MM.1S (cell line): ENCODE measurements at places on chromosomes 2 and 18.
A peak's percentile ranks its signal among the peaks of the same experiment; 100 is the strongest.

DNA sequence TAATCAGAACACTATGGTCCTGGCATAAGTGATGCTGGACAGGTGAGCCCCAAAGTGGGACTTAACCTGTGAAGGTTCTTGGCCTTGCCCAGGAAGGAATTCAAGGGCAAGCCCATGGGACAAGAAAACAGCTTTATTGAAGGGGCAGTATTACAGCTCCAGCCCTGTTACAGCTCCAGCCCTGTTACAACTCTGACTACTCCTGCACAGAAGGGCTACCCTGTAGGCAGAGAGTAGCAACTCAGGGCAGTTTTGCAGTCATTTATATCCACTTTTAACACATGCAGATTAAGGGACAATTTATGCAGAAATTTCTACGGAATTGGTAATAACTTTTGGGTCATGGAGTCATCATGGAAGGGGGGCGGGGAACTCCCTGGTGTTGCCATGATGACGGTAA, 15.7 kb downstream of the IL37 start:
- H3K4me3 ChIP-seq: no peak overlapping the region
- H3K27ac ChIP-seq: no peak overlapping the region
- no peaks in the 10 kb centered on the region for H3K4me1 ChIP-seq
- no peaks in the 10 kb centered on the region for H3K36me3 ChIP-seq
- no peaks in the 10 kb centered on the region for H3K27me3 ChIP-seq

- H3K4me3 ChIP-seq: no peak overlapping the region
- no peak overlapping the region for H3K27ac ChIP-seq
- no peaks in the 10 kb centered on the region for H3K27me3 ChIP-seq
- no peaks in the 10 kb centered on the region for H3K36me3 ChIP-seq
These were observed 27.7 kb downstream of the SERPINB8 start for GRCh38 chr18:63997606-63998005.

GRCh38 chr2:32627441-32627813, 423 bp upstream of the TTC27 start:
- DNase-seq: peak; percentile 7
- no peaks in the 10 kb centered on the region for H3K27me3 ChIP-seq
- peak overlapping the region; percentile 94 for H3K4me3 ChIP-seq
- H3K36me3 ChIP-seq: no peaks in the 10 kb centered on the region
- peak overlapping the region; percentile 18; the same call in 1 of the 2 replicates for H3K27ac ChIP-seq
- no peaks in the 10 kb centered on the region for H3K4me1 ChIP-seq

GRCh38 chr2:4455486-4456155, 752.2 kb downstream of the DCDC2C start:
- DNase-seq: no peak
- H3K4me3 ChIP-seq: no peak overlapping the region
- no peaks in the 10 kb centered on the region for H3K36me3 ChIP-seq

- no peak overlapping the region for H3K4me3 ChIP-seq
- no peaks in the 10 kb centered on the region for H3K4me1 ChIP-seq
- no peak overlapping the region for H3K27ac ChIP-seq
- H3K27me3 ChIP-seq: no peaks in the 10 kb centered on the region
- no peak for DNase-seq
These were observed 629.7 kb upstream of the SETBP1 start for GRCh38 chr18:44051026-44051425.

DNA sequence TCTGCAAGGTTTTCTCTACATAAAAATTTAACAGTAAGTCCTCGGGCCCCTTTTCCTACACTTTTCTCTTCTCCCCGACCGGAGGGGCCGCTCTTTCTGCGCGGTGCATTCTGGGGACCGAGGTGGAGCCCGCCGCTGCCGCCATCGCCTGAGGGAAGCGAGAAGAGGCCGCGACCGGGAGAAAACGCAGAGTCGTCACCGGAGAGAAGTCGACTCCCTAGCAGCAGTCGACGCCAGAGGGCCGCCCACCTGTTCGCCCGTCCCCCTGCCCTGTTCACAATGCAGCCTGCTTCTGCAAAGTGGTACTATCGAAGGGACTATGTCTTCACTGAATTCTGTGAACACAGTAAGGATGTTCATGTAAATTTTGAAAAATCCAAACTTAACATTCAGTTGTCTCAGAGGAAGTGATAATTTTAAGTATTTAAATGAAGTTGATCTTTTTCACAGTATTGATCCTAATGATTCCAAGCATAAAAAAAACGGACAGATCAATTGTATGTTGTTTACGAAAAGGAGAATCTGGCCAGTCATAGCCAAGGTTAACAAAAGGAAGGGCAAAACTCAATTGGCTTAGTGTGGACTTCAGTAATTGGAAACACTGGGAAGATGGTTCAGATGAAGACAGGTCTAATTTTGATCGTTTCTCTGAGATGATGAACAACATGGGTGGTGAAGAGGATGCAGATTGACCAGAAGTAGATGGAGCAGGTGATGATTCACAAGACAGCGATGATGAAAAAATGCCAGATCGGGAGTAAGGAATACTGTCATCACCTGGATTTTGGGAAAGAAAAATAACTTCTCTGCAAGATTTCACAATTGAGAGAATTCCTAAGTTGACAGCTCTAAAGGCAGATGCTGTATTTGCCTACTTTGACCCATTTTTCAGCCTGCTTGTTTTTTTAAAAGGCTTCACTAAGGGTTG, 55.8 kb downstream of the ASXL2 start:
- no peak for DNase-seq
- no peak overlapping the region for H3K4me3 ChIP-seq
- H3K27me3 ChIP-seq: no peaks in the 10 kb centered on the region
- H3K36me3 ChIP-seq: no peaks in the 10 kb centered on the region

DNA sequence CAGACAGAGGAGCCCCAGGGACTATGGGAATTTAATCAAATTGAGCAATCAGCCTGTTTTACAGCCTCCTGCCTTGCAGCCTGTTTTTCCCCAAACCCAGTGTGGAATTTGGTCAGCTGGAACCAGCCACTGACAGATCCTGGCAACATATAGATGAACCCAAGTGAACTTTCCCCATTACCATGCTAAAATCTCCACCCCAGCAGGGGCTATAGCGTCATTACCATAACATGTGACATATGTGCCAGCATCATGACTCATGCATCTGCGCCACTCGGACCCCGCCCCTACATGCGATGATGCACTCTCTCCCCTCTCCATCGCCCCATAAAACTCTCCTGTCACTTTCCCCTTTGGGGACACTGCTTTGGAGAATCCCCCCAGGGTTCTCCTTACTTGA, 17.3 kb upstream of the FEZ2 start:
- no peak overlapping the region for H3K4me3 ChIP-seq
- H3K36me3 ChIP-seq: no peaks in the 10 kb centered on the region
- H3K4me1 ChIP-seq: no peaks in the 10 kb centered on the region
- no peak overlapping the region for H3K27ac ChIP-seq
- no peak for DNase-seq
- no peaks in the 10 kb centered on the region for H3K27me3 ChIP-seq

GRCh38 chr2:58730764-58731487, 489.8 kb upstream of the FANCL start:
- DNase-seq: no peak
- H3K36me3 ChIP-seq: no peaks in the 10 kb centered on the region
- H3K4me1 ChIP-seq: no peaks in the 10 kb centered on the region
- no peak overlapping the region for H3K4me3 ChIP-seq

DNA sequence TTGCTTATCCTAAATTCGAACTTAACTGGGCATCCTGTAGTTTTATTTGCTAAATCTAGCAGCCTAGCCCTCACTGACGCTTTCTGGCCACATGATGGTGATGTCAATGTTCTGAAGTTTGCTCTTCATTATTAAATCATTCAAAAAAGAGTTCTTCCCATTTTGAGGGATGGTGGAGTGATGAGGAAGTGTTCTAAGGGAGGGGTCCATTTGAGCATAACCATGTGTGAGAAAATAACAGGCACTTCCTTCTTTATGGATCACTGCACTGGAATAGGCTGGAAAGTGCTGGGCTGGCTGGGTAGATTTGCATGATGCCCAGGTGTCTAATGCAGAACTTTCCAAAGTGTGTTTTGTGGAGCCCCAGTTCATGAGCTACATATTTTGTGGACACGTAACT, 74.2 kb downstream of the TNFRSF11A start:
- no peaks in the 10 kb centered on the region for H3K36me3 ChIP-seq
- DNase-seq: no peak
- H3K27me3 ChIP-seq: no peaks in the 10 kb centered on the region
- H3K27ac ChIP-seq: no peak overlapping the region
- no peak overlapping the region for H3K4me3 ChIP-seq
- no peaks in the 10 kb centered on the region for H3K4me1 ChIP-seq

- H3K36me3 ChIP-seq: no peaks in the 10 kb centered on the region
- H3K4me1 ChIP-seq: no peaks in the 10 kb centered on the region
- no peaks in the 10 kb centered on the region for H3K27me3 ChIP-seq
- no peak for DNase-seq
- H3K4me3 ChIP-seq: no peak overlapping the region
These were observed 59.8 kb downstream of the SNTG2 start for GRCh38 chr2:1010415-1010930.

- no peak for DNase-seq
- no peaks in the 10 kb centered on the region for H3K36me3 ChIP-seq
- H3K27ac ChIP-seq: no peak overlapping the region
- no peak overlapping the region for H3K4me3 ChIP-seq
- peaks cover 4% of the 10 kb centered on the region; the same call in 1 of the 2 replicates for H3K4me1 ChIP-seq
These were observed 62.5 kb upstream of the RAPGEF4 start for GRCh38 chr2:172673056-172673683.

DNA sequence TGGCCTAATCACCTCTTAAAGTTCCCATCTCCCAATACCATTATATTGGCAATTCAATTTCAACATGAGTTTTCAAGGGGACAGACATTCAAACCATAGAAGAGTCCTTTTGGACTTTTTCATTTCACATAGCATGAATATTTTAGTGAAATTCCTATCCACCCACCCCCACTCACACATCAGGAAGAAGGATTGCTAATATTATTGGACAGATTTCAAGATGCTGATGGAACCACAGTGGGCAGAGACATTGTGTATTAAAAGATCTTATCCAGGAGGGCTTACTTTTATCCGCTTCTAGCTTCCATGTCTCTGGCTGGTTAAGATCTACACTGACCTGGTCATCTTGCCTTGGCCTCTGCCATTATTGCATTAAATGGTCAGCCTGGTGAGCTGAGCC, 297.4 kb upstream of the ACVR2A start:
- no peaks in the 10 kb centered on the region for H3K36me3 ChIP-seq
- H3K27ac ChIP-seq: no peak overlapping the region
- H3K4me3 ChIP-seq: no peak overlapping the region
- no peak for DNase-seq
- H3K27me3 ChIP-seq: no peaks in the 10 kb centered on the region

DNA sequence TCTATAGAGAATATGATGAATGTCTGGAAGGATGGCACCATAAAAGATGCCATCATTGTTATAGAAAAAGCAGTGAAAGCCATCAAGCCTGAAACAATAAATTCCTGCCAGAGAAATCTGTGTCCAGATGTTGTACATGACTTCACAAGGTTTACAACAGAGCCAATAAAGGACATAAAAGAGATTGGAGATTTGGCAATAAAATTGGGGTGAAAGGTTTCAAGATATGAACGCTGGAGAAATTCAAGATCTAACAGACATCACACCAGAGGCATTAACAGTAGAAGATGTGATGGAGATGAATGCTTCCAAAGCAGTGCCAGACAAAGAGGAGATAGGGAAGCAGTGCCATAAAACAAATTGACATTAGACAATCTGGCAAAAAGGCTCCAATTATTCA, 518.8 kb upstream of the ACVR2A start:
- no peak for DNase-seq
- no peaks in the 10 kb centered on the region for H3K36me3 ChIP-seq
- H3K4me3 ChIP-seq: no peak overlapping the region
- H3K27ac ChIP-seq: no peak overlapping the region
- peaks cover 7% of the 10 kb centered on the region for H3K4me1 ChIP-seq

GRCh38 chr2:75666911-75667310, 20.3 kb downstream of the MRPL19 start:
- no peaks in the 10 kb centered on the region for H3K27me3 ChIP-seq
- no peak for DNase-seq
- H3K36me3 ChIP-seq: 0 out of 2 replicates have a peak, but pooled peaks cover 1% of the 10 kb centered on the region
- H3K4me3 ChIP-seq: no peak overlapping the region
- H3K27ac ChIP-seq: no peak overlapping the region
- H3K4me1 ChIP-seq: no peaks in the 10 kb centered on the region

DNA sequence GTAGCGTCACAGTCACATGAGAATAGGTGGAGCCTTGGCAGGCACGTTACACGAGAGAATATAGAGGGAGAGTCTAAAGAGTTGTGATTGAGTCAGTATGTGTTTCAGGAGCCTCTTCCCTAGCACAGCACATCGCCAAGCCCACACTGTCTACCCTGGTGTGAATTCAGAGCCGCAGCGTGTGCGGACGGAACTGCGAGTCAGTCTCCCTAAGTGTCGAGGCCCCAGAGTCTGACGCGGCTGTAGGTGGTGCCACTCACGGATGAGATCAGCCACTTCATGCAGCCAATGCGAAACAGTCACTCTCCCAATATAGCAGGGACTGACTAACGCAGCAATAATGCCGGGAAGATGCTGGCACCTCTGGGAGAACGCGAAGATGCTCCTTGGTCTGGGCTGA, 587.3 kb upstream of the ID2 start:
- DNase-seq: no peak
- no peaks in the 10 kb centered on the region for H3K36me3 ChIP-seq
- H3K27me3 ChIP-seq: no peaks in the 10 kb centered on the region
- H3K27ac ChIP-seq: no peak overlapping the region
- H3K4me3 ChIP-seq: no peak overlapping the region
- no peaks in the 10 kb centered on the region for H3K4me1 ChIP-seq

- H3K36me3 ChIP-seq: no peaks in the 10 kb centered on the region
- DNase-seq: peak; percentile 16
- no peaks in the 10 kb centered on the region for H3K27me3 ChIP-seq
- no peak overlapping the region for H3K4me3 ChIP-seq
These were observed 78.2 kb downstream of the TCF4 start for GRCh38 chr18:55509631-55510324.

DNA sequence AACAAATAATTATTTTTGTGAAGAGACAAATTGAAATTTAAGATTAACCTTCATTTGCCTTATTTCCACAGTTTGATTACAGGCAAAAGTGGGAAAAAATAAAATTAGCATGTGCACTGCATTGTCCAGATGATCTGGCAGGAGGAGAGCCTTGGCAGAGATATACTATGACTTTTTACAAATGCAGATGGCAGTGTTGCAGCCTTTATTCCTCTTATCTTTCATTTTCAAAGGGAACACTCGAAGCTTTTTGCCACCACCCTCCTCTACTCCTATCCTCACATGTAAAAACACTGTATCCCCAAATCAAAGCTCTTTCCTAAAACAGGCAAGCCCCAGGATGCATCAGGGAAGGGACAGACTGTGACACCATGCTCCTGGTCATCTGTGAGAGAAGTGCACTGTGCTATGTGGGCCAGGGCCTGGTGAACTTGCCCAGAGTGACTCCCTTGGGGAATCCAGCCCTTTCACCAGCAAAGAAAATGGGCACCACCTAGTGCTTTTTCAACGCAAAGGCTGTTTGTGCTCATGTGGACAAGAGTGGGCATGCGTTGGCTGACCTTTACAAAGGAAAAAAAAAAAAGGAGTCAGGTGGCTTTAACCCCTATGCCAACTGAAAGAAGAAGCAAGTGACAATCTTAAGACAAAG, 74.7 kb upstream of the ETAA1 start:
- peak overlapping the region; percentile 21; the same call in 1 of the 2 replicates for H3K4me3 ChIP-seq
- H3K27ac ChIP-seq: no peak overlapping the region
- H3K27me3 ChIP-seq: no peaks in the 10 kb centered on the region
- H3K4me1 ChIP-seq: no peaks in the 10 kb centered on the region
